ENCODE measurements at places on chromosomes 13 and 19.

- DNase-seq, result peak; percentile 66
Measured at GRCh38 chr13:80924596-80924995, 583.7 kb upstream of the SPRY2 start.

- peak; percentile 43 for DNase-seq
Measured at GRCh38 chr13:84655677-84656076, 773.4 kb upstream of the SLITRK1 start.

GRCh38 chr19:47613165-47614020 is 4.5 kb downstream of the BICRA start:
- peak; percentile 72 for DNase-seq

DNA sequence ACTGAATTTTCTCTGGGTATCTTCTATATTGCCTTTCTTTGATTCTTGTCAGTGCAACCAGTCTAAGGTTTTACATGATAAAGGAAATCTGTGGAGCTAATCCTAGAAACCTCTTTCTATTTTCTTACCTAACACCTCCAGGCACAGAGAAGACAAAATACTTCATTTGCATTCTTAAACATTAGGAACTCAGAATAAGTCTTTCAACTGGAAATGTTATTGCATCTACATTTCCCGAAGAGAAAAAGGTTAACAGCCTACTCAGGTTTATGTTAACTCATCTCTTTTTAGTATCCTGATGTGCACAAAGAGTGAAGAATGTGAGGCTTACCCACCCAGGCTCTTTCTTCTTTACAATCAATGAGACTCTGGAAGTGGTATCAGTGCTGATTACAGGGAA is 106.7 kb downstream of the PCCA start:
- no peak for DNase-seq

GRCh38 chr19:31592456-31592855 is 243.2 kb upstream of the TSHZ3 start:
- DNase-seq, result no peak

GRCh38 chr13:33931397-33932311 is 113.7 kb downstream of the RFC3 start:
- peak; percentile 57 for DNase-seq

GRCh38 chr19:920051-920864 is 3.1 kb downstream of the KISS1R start:
- DNase-seq, result no peak

DNA sequence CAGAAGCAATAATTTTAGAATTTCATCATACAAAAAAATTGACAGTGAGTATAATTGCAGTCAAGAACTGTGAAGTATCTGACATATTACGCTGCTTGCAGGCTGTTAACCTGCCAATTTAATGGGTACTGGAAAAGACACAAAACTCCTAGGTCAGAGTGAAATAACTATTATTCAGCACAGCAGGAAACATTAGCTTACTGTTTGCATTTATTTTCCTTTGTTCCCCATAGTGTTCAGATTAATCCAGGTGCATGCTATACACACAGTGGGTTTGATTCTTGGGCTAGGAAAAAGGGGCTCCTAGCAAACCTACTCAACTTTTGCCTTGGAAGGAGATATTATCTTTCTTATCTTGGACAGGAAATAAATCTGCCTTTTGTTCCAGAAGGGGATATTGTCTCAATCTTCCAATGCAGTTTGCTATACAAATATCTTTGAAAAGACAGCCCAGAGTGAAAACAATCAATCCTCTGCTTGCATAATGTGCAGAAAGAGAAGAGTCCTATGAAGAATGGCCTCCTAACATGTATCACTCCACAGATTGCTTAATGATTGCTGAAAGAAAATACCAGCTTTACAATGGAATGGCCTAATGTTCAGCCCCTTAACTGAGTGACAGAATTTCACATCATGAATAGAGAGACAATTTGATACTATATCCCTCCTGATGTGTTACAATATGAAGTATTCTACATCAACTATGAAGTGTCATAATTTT is 443.4 kb downstream of the TBC1D4 start:
- DNase-seq, result no peak

- peak; percentile 30 for DNase-seq
Measured at GRCh38 chr19:3818466-3818865, 32.3 kb upstream of the MATK start.

DNA sequence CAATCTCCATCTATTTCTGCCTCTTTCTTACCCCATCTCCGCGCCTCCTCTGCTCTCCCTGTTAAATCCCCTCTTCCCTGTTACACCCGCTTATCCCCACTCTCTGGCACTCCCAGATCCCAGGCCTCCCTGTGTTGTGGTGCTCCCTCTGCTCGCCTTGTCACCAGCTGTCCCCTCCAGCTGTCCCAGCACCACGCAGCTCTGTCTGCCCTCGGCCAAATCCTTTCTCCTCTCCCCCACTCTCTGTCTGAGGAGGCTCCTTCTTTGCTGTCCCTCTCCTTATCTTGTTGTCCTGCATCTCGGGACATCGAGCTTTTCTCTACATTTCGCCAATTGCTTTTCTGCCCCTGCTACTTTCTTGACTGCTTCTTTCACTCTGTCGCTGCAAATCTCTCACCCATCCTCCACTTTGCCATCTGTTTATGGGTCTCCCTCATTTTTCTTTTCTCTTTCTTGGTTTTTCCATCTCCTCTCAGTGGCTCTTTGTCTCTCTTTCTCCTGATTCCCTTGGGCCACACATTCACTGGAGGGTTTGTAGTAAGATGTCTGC is 941 bp downstream of the ZNF160 start:
- DNase-seq, result no peak

DNA sequence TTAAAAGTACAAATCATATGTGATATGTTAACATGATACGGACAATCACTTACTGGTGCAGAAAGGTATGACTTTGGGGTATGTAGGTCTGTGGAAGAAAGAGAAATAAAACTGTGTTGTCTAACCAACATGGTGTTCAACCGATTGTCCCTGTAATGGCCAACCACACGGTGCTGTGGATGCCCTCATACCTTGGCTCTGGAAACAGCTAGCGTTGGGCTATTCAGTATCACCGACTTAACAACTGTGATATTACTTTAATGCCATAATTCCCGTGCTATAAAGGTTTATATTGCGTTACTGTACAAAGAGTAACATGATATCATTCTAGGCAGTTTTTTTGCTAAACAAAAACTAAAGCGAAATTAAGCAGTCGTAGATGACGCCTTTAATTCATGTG is 448.3 kb downstream of the EFNB2 start:
- no peak for DNase-seq

DNA sequence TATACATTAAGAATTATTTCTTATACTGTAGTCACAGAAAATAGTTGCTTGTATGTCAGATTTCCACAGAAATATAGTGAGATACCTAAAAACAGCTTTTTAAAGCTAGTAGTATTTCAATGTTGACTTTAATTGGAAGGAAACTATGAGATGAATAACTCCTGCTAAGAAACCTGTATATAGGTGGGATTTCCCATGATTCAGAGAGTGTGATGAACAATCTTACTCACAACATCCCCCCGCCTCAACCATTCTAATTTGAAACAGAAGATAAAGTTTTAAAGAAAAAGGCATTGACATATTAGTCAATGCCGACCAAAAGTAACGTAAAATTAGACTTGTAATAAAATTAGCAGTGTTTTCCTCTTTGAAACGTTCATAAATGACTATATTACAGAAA is 1.4 kb upstream of the MIR17HG start:
- no peak for DNase-seq

DNA sequence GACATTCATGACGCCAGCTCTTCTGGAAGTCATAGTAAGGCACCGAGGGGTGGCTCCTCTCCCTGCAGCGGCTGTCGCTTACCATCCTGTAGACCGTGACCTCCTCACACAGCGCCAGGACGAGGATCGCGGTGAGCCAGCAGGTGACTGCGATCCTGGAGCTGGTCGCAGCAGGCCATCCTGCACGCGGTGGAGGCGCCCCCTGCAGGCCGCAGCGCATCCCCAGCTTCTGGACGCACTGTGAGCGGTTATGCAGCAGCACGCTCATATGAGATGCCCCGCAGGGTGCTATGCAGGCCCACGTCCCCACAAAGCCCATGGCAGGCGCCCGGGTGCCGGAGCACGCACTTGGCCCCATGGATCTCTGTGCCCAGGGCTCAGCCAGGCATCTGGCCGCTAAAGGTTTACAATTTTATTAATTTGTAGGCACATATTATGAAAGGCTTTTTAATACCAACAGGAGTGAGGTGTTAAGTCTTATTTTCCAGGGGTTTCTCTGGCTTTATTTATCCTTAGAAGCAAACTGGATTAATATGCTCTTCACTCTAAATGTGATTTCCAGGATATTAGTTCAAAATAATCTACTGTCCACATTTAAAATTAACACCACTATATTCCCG is 35.6 kb upstream of the PSPC1 start:
- DNase-seq, result peak; percentile 11

DNA sequence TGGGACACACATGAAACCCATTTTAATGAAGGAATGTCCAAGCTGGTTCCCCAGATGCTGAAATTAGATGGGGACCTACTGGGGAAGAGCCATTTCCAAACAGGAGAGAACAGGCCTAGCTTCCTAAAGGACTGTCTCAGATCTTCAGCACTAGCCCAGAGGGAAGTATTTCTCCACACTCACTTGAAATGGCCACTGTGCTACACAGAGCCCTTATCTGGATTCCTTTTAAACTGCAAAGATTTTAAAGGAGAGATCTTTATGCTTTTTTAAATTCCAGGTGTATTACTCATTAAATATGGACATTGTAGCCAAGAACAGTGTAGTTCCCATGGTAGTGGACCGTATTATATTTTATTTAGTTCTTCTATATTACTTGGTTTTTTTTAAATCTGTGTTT is 255.3 kb downstream of the SHISA2 start:
- no peak for DNase-seq

DNA sequence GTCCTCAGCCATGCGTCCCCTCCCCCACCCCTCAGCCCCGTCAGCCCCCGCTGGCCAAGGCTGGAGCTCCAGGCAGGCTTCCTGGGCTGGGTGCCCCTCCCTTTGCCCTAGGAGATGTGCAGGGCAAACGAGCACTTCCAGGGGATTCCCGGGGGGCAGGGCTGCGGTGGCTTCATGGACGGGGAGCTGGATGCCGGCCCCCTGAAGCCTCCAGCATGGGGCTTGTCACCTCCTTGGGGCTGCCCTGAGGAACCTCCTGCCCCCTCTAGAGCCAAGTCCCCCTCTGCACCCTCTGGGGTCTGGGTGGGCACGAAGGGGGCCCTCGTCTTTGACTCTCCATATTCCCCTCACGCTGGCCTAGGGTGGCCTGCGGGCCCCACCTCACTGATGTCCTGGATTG is 25.4 kb upstream of the SLC7A10 start:
- DNase-seq, result no peak

GRCh38 chr13:49044008-49044407 is 68.3 kb downstream of the FNDC3A start:
- no peak for DNase-seq

- no peak for DNase-seq
Measured at GRCh38 chr19:42325896-42326771, 699 bp downstream of the MEGF8 start.

DNA sequence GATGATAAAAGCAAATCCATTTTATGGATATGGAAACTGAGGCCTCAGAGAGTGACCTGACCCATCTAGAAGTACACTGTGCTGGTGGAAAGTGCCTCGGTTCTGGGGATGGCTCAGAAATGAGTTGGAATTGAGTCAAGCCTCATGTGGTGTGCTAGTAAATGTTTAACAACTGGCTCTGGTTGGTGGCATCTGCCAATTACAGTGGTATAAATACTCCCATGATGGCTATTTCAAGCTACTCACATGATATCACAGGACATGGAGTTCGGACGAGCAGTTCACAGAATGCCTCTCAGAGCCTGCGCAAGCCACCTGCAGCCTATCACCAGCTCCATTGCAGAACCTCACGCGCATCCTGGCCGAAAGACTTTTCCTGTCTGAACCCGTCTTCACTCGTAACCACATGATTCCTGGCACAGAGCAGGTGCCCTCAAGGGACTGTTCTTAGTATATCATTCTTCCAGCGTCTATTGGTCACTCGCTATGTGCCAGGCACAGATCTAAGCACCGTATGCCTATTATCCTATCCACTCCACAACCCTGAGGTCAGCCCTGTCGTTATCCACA is 9.1 kb downstream of the TMEM150B start:
- DNase-seq, result no peak

DNA sequence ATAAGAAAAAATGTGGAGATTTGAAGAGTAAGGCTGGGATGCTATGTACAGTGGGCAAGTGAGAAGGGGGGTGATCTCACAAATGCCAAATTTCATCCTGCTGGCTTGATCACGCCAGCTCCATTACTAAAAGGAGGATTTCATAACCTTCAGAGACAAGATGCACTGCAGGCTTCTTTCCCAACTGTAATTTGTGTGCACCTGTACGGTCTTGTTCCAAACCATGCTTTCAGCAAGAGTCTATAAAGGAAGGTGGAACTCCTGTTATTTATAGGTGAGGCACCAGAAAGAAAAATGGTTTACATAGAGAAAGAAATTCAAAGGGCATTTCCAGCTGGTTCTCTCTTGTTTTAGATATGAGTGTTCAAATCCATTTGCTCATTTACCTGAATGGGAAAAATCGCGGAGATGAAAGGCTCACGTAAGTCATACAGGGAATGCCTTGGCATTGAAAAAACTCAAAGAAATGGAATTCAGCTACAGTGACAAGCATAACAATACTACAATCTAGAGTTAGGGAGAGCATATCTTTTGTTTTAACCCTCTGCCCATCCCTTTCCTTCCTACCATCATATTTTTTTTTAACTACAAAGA is 13.3 kb downstream of the EFNB2 start:
- DNase-seq, result no peak

GRCh38 chr13:24713022-24713421 is 32.8 kb downstream of the ATP12A start:
- no peak for DNase-seq

GRCh38 chr19:15702534-15702930 is 25.3 kb upstream of the OR10H2 start:
- peak; percentile 38 for DNase-seq

DNA sequence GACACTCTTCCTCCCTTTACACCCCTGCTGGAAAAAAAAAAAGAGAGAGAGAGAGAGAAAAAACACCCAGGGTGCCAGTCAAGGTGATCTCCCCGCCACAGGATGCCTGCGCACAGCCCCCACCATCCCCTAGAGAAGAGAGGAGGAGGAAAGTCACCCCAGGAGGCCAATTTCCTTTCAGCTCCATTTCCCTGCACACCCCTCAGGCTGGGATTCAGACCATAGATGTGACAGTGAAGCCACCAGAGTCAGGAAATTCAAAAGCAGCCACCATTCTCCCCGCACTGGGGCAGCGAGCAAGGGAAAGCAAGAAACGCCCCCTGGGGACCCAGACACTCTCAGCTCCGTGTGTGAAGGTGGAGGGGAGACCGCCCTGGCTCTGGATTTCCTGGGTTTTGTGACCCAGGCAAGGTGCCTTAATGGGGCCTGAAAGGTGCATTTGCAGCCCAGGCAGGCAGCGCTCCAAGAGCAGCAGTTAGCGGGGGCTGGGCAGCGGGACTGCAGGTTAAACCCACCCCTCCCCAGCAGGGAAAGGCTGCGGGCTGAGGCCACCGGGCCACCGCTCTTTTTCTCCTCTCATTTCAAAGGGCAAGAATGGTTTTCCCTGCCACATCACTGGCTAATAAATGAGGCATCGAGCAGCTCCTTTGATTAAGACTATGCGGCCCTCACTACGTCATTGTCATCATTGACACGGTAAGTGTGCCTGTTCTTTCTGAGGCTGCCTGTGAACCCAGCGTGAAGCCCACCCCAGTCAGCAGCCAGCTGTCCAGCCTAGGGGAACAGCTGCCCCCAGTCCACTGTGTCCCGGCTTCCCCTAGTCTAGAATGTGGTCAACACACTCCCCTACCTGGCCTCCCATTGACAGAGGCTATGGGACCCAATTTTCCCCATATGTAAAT is 83.8 kb upstream of the TM9SF2 start:
- DNase-seq, result no peak

GRCh38 chr19:45881909-45882528 is 3.9 kb downstream of the IRF2BP1 start:
- DNase-seq, result no peak

- DNase-seq, result no peak
Measured at GRCh38 chr13:33865945-33866344, 48.0 kb downstream of the RFC3 start.
